Smooth muscle cell of the pulmonary artery (primary cell): ENCODE measurements at places on chromosomes 7 and 10. TPM values are rescaled to one million over a fixed set of nuclear protein-coding genes. Genes with fewer than 3 reads are reported as not detected.

TFEC gene
- total RNA-seq, result 0.07 and 0.13 TPM in 2 replicates

EGR2 gene
- 0.36 and 1.7 TPM in 2 replicates for total RNA-seq

EVX1 gene
- not detected in 2 replicates for total RNA-seq

NPC1L1 gene
- 0.07 and 0.13 TPM in 2 replicates for total RNA-seq
